Small intestine (tissue), 16 donors: ENCODE measurements at places on chromosomes 13 and 19. TPM values are rescaled to one million over a fixed set of nuclear protein-coding genes. Genes with fewer than 3 reads are reported as not detected.

Gene FAM83E
- polyA plus RNA-seq = 76.6 TPM

Gene IL17D
- polyA plus RNA-seq = 2.2 TPM

Gene C19orf44
- 0.67 TPM for polyA plus RNA-seq

Gene CKM
- 30.5 TPM for polyA plus RNA-seq

Gene FCER2
- polyA plus RNA-seq = 0.27 TPM

DNA sequence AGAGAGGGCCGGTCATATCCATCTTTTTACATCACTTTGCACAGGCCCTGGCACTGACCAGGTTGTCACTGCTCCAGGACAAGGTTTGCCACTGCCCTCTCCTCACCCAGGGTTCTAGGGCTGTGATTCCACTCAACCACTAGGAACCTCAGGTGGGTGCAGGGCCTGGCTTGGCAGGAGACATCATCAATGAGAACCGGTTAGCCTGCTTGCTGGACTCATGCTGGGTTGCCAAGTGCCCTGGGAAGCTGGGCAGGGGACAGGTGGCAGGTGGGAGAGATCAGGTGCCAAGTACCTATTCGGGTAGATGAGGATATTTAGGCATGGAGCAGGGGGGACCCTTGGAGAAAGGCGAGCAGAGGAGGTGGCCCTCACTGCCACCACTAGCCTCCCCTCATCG lies 4.2 kb upstream of the CERS4 start:
- no peak for DNase-seq

DNA sequence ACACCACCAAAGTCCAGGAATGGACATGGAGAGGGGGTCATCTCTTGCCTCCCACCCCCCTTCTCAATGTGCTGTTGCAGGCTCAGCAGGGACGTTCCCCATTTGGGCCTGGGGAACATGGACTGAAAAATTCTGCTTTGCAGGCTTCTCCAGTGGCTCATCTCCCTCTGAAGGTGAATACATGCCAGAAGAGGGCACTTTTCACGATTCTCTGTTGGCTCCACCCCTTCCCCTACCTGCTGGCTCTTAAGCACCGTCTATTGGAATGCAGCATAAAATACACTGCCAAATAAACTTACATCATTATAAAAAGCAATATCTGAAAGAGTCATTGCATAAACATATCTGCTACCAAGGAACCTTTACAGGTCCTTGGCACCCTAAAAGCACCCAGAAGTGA lies 35.7 kb downstream of the NHLRC3 start:
- DNase-seq = no peak

GRCh38 chr19:17766543-17767131 lies 15.4 kb downstream of the FCHO1 start:
- DNase-seq = peak; percentile 99

- DNase-seq = no peak
Measured at GRCh38 chr19:13996928-13997630, 9.0 kb downstream of the RFX1 start.

- DNase-seq = no peak
Measured at GRCh38 chr13:23865906-23866305, 23.3 kb downstream of the MIPEP start.

DNA sequence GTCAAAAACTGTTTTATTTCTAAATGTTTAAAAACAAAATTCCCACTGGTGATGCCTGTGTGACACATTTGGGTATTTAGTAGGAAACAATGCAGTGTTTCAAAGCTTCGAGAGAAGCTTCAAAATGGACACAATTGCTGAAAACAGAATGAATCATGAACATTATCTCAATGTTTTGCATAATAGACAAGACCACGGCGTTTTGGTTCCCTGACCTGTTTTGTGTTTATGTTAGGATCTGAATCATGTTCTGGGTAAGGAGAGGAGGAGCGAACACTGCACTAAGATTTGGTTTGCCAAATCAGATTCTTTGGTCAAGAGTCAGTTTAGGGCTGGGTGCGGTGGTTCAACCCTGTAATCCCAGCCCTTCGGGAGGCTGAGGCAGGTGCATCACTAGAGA lies 42.2 kb downstream of the IFT88 start:
- DNase-seq = no peak

DNA sequence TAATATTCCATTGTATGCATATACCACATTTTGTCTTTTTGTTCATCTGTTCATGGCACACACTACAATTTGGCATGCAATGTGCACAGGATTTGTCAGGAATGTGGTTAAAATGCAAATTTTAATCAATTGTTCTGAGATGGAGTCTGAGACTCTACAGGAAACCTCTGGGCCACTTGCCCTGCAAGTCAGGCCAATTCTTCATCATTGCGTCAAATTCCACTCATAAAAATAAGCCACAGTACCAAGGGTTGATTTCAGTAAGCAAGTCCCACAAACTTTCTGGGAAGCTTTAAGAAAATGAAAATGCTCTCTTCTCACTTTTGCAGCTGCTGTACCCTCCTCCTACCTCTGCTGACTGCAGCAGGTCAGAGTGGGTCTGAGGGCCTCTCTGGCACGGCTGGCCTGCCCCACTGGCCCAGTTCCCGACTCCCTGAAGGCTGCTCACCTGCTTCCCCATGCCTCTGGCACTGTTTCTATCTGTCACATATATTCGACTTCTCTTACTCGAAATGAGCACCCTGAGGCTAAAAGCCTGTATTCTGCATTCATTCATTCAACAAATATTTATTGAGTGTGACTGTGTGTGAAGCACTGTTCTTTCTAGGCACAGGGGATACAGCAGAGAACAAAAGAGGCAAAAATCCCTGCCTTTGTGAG lies 83.8 kb upstream of the WASF3 start:
- no peak for DNase-seq

DNA sequence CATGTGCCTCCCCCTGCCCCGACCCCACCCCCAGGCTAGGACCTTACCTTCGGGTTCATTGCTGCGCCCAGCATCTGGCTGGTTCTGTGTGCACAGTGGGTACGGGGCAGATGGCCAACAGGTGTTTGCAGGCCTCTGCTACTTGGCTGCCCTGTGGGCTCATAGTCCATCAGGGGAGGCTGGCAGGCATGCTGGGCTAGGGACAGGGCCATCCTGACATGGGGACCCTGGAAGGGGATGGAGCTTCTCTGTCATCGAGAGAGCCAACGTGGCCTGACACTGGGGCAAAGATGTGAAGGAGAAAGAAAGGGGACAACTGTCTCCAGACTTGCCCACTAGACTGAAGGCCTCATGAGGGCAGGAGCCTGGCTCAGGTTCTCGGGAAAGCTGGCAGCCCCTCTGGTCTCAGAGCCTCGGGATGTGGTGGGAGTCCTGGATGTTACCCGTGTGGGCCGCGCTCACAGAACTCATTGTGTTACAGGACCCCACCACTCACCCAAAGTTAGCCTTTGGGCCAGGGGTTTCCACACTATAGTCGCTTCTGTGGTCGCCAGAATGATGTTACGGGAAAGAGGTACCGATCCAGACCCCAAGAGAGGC lies 4.7 kb downstream of the ZNF536 start:
- DNase-seq = no peak

DNA sequence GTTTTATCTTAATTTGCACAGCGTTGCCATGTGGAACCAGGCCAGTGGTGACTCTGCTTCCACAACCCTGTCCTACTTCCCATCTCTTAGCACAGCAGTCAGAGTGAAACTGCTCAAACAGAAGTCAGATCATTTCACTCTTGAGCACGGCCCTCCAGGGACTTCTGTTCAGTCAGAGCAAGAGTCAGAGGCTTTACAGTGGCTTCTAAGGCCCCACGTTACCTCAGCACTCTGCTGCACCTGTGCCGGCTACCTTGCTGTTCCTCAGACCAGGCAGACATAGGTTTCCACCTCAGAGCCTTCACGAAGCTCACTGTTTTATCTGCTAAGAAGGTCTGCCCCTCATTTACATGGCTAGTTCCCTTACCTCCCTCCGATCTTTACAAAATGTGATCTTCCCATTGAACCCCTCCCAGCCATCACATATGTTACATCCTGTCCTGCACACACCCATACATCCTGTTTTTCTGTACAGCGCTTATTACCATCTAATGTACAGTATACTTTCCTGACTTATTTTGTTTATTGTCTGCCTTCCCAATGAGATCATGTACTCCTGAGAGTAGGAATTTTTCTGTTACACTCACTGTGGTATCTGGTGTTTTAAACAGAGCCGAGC lies 41.6 kb downstream of the TM9SF2 start:
- no peak for DNase-seq

DNA sequence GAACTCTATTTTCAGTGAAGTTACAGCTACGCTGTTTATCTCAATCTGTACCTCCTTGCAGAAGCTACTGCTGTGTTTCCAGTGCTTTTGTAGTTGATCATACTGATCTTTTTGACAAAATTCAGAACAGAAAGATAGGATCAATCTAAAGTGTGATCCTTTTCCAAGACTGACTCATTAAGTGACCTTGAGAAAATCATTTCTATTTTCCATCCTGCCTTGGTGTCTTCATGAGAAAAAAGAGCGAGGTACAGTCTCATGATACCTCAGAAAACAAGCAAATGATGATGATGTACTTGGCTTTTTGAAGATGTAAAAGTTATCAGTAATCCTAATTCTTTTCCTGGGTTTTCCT lies 46.0 kb upstream of the GPR183 start:
- no peak for DNase-seq

GRCh38 chr19:49758292-49758691 lies 4.8 kb downstream of the TSKS start:
- no peak for DNase-seq

GRCh38 chr13:31045286-31046081 lies 113.0 kb downstream of the TEX26 start:
- DNase-seq = peak; percentile 76

DNA sequence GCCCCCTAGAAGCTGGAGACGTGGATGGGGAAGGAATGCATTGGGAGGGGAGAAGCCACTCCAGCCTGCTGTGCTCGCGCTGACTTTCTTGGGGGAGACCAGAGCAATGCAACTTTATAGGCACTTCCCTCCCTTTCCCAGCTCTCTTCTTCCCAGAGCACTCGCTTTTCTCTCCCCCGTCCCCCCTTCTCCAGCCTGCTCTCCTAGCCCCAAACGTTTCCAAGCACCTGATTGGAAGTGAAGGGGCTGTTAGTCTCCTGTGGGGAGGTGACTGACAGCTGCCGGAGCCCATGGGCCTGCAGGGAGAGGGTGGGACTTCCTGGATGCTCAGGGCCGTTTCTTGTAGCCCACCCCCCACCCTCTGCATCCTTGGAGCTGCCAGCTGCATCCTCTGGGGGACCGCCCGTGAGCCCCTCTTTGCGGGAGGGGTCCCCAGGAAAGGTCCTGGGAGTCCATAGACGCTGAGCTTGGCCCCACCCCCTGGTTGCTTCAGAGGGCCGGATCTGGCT lies 2.5 kb downstream of the HDGFL2 start:
- no peak for DNase-seq

- DNase-seq = no peak
Measured at GRCh38 chr19:3701200-3701599, 932 bp upstream of the PIP5K1C start.
